Breast epithelium (tissue), 4 donors: ENCODE measurements at places on chromosomes 12 and 14. TPM values are rescaled to one million over a fixed set of nuclear protein-coding genes. Genes with fewer than 3 reads are reported as not detected.

The LMNTD1 gene
- not detected for total RNA-seq

GRCh38 chr14:39034481-39035296 lies 68.3 kb downstream of the SEC23A start:
- no peak for DNase-seq

The GALNT6 gene
- total RNA-seq, result 5.8 TPM

DNA sequence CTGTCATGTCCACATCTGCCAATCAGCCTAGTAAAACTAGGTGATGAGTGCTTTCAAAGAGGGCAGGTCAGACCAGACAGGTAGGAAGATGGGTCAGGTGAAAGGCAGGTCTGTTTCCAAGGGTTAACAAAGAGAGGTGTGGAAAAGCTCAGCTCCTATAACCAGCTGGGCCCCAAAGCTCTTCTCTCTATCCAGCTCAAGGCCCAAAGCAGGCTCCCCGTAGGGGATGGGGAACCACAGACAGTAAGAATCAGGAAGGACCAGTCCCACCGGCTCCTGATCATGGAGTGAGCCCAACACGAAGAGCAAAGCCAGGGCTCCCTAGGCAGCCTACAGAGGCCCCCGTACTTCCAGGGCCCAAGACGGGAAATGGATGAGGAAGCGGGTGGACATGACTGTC lies 83.2 kb downstream of the TTC9 start:
- no peak for DNase-seq

The ISM2 gene
- total RNA-seq, result 0.32 TPM

The EPYC gene
- total RNA-seq, result not detected
